ENCODE measurements at places on chromosomes 11 and 22. TPM values are rescaled to one million over a fixed set of nuclear protein-coding genes. Genes with fewer than 3 reads are reported as not detected.

Gene TIGD3
- 0.14 TPM for total RNA-seq

Gene KRTAP5-7
- not detected for total RNA-seq

Gene INPP5J
- 0.09 TPM for total RNA-seq

Gene PVALB
- not detected for total RNA-seq

Gene SDHD
- total RNA-seq = 196 TPM

Gene C22orf42
- not detected for total RNA-seq

Gene APOC3
- total RNA-seq = not detected

Gene CCDC116
- total RNA-seq = 0.18 TPM

Gene CLDN5
- total RNA-seq = 0.28 TPM

Gene AMOTL1
- total RNA-seq = 49.5 TPM

Gene YAP1
- total RNA-seq = 114 TPM

Gene CD3D
- total RNA-seq = not detected

Gene INS
- not detected for total RNA-seq

Gene CASP1
- 29.3 TPM for total RNA-seq

Gene EFCAB6
- 2.1 TPM for total RNA-seq

Gene ASPHD2
- total RNA-seq = 2.5 TPM

Gene A4GALT
- total RNA-seq = 20.6 TPM

Gene GP1BB
- total RNA-seq = 1.00 TPM

Gene C1QTNF4
- total RNA-seq = not detected

Gene EFEMP2
- 94.0 TPM for total RNA-seq

Gene KCNJ4
- not detected for total RNA-seq

Gene TMPRSS5
- 0.14 TPM for total RNA-seq

Gene MMP12
- total RNA-seq = 0.28 TPM

Gene SMTNL1
- total RNA-seq = not detected

Gene NPAS4
- not detected for total RNA-seq

Gene ARCN1
- total RNA-seq = 140 TPM

Gene GRAMD1B
- 0.71 TPM for total RNA-seq

Gene DERL3
- 0.14 TPM for total RNA-seq

Gene MS4A15
- total RNA-seq = not detected

Gene DLG2
- 0.85 TPM for total RNA-seq

Gene OR6A2
- 0.14 TPM for total RNA-seq

Gene MAP6
- 1.4 TPM for total RNA-seq

Gene MS4A3
- total RNA-seq = not detected

Gene IRAG1
- 14.4 TPM for total RNA-seq

Gene PYGM
- total RNA-seq = 3.1 TPM

Gene OR8D4
- not detected for total RNA-seq

Gene SYT9
- not detected for total RNA-seq

Gene EHF
- 0.09 TPM for total RNA-seq

Gene ENTHD1
- not detected for total RNA-seq
